Vagina (tissue), 2 donors: ENCODE measurements at places on chromosomes 16 and 17.

- no peak for DNase-seq
Observed at GRCh38 chr17:81716674-81716996, 4.6 kb downstream of the SLC25A10 start.

- no peak for DNase-seq
Observed at GRCh38 chr16:25066426-25066746, 45.2 kb upstream of the LCMT1 start.

GRCh38 chr17:72004611-72005331 lies 116.0 kb upstream of the SOX9 start:
- DNase-seq, result no peak

GRCh38 chr17:50099003-50099402 lies 3.9 kb downstream of the PDK2 start:
- DNase-seq, result no peak

GRCh38 chr16:54006693-54007092 lies 279.9 kb downstream of the IRX3 start:
- no peak for DNase-seq
